ENCODE measurements at places on chromosomes 5 and 9.

DNA sequence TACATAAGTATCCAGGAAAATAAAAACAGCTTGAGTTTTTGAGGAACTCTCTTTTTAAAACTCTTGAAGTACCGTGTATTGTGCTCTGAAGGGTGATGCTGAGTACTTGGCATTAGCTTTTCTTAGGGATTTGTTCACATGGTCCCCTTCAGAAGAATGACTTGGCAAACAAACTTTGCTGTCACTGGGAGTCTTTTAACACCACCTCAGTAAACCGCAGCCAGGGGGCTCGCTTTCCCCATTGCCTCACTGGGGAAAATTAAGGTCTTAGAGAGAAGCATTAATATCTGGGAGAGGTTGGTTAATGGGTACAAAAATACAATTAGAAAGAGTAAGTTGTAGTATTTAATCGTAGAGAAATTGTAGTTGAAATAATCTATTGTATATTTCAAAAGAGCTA, 105.9 kb upstream of the DAP start:
- DNase-seq, result no peak

GRCh38 chr5:27472871-27473270, 434.5 kb upstream of the CDH9 start:
- peak; percentile 48 for DNase-seq

- no peak for DNase-seq
Observed at GRCh38 chr9:2220036-2220435, 204.9 kb downstream of the SMARCA2 start.

- DNase-seq, result no peak
Observed at GRCh38 chr5:5421149-5421960, 1.1 kb upstream of the ICE1 start.

GRCh38 chr5:72387985-72388384, 67.8 kb downstream of the PTCD2 start:
- no peak for DNase-seq

DNA sequence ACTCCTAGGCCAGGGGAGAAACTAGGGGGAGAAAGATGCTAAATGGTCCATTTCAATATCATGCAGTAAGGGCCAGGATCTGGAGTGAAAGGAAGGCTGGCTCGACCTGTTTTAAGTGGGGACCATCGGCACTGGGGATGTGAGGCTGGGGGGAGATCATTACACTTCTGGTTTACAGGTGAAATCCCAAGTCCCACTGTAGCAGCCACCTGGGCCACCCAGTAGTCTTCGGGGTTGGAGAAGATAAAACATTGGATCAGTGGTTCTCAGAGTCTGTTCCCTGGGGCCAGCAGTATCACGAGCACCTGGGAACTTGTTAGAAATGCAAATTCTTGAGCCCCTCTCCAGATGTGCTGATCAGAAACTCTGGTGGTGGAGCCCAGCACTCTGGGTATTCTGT, 111.3 kb upstream of the ALDH1B1 start:
- DNase-seq, result no peak

- DNase-seq, result no peak
Observed at GRCh38 chr9:133155156-133155555, 8.6 kb downstream of the GBGT1 start.

DNA sequence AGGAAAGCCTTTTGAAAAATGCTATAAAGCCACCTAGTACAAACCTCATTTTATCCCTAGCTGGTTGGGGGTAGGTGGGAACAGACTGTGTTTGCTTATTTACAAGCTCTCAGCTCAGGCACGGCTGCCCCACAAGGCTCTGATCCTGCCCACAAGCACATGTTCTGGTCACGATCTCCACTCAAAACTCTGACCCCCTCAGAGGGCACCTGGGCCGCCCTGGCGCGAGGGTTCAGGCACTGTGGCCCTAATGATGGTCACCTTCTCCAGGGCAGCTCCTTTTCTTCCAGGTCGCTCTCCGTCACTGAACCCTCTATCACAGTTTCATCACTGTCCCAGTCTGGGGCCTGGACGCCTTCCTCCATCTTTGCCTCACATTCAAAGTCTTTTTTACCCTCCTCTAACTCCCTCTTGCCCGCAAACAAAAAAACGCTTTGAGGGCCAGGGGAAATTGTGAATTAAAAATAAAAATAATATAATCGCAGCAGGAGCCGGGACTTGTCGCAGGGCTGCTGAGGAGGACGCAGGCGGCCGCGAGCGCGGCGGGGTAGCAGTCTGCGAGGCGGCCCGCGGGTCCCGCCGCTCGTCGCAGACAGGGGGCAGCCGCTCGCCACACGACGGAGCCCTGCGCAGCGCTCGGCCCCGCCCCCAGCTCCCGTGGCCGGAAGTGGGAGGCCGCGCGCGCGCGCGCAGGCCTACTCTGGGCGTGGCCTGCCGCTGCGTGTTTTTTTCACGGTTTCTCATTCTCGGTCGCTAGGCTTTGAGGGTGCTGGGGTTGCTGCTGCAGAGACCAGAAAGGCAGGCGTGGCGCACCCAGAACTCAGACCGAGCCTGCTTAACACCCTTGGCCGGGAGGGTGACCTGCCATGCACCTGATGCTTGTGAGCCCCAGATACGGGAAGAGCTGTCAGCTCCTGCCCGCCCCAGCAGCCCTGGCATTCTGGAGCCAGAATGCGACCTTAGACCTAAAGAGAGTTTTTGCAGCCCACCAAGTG, at the start of gene ANKRD31:
TSS of gene ANKRD31 (minus strand) at position 557 of the 995 bp plus-strand sequence. CDS start at position 365, 192 bp downstream.
- peak; percentile 89 for DNase-seq

- DNase-seq, result no peak
Observed at GRCh38 chr9:125522328-125522725, 184.7 kb downstream of the MAPKAP1 start.

GRCh38 chr9:135961277-135961715, at the start of gene UBAC1:
TSS of gene UBAC1 (minus strand) at chr9:135961373. CDS start at chr9:135961162, 211 bp downstream.
- DNase-seq, result peak; percentile 96

DNA sequence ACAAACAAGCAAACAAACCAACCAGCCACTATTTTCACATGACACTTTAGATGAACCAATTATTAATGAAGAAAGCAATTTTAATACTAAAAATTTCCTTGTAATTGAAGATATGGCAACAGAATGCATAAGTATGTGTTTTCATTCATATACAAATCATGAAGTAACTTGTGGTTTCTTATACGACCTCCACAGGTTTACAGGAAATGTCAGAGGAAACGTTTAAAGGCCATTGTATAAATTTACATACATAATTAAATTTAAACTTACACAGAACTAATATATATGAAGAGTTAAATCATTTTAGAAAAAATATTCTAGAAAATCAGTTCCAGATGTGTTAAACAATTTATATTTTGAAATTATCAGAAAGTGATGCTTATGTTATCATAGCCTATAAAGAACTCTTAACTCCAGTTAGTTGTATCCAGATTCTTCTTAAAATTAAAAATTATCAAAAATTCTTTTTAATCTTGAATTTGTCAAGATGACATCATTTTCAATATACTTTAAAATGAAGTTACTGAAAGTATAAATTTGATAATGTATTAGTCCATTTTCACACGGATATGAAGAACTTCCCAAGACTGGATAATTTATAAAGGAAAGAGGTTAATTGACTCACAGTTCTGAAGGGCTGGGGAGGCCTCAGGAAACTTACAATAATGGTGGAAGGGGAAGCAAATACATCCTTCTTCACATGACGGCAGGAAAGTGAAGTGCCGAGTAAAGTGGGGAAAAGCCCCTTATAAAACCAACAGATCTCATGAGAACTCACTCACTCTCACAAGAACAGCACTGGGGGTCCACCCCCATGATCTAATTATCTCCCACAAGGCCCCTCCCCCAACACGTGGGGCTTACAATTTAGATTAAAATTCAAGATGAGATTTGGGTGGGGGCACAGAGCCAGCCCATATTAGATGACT, 192.0 kb downstream of the PIK3R1 start:
- DNase-seq, result no peak

GRCh38 chr5:81265101-81265500, 32.0 kb downstream of the CKMT2 start:
- DNase-seq, result no peak

GRCh38 chr5:66597183-66597757, 1.1 kb downstream of the MAST4 start:
- DNase-seq, result peak; percentile 38

- peak; percentile 20 for DNase-seq
Observed at GRCh38 chr9:108751369-108751768, 104.4 kb downstream of the ACTL7B start.

- DNase-seq, result no peak
Observed at GRCh38 chr5:76385540-76385939, 17.5 kb upstream of the IQGAP2 start.

- DNase-seq, result no peak
Observed at GRCh38 chr5:24102010-24102409, 542.8 kb downstream of the CDH10 start.

GRCh38 chr5:40226906-40227305, 452.8 kb upstream of the PTGER4 start:
- no peak for DNase-seq

DNA sequence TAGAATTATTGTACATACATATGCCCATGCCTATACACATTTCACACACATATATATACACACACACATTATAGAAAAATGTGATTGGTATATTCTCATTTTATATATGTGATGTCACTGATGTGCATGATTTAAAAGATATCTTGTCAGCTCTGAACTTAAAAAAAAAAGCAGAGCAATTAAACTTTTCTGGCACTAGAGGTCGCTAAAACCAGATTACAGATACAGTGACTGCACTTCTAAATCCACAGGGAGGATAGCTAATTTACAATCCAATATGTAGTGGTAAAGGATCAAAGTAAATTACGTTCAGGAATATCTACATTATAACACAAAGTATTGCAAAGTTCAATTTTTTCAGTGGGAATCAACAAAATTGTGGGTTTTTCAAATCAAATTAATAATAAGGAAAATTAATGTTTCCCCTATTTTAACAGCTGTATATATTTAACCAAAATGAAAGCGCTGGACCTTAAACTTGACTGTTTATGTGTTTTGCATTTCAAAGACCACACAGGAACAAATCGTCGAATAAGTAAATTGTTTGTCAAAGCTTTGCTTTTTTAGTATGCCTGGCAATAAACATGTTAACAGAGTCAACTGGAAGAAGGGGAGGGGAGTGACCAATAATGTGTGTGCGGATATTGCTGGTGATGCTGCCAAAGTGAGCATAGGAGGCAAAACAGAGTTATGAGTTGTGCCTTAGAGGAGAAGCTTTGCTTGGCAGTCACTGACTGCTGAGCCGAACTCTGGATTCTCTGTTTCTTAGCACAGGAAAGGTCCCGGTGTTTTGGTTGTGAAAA, 1201.4 kb upstream of the C9orf72 start:
- DNase-seq, result peak; percentile 55

DNA sequence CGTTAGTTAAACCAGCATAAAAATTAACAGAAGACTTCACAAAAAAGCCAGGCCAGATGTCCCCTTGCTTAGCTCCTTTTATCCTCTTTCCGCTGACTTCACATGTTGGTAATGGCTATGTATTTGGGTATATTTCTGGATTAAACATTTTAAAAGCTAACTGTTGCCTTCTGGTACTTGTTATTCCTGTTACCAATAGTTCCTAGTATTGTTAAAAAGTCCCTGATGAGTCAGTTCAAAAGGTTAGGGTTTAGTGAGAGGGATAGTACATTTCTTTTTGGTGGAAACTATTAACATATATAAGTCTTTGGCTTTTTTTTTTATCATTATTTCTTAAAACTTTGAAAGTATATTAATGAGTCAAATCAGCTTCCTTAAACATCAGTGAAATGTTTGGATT, 103.2 kb upstream of the ELL2 start:
- DNase-seq, result peak; percentile 46

DNA sequence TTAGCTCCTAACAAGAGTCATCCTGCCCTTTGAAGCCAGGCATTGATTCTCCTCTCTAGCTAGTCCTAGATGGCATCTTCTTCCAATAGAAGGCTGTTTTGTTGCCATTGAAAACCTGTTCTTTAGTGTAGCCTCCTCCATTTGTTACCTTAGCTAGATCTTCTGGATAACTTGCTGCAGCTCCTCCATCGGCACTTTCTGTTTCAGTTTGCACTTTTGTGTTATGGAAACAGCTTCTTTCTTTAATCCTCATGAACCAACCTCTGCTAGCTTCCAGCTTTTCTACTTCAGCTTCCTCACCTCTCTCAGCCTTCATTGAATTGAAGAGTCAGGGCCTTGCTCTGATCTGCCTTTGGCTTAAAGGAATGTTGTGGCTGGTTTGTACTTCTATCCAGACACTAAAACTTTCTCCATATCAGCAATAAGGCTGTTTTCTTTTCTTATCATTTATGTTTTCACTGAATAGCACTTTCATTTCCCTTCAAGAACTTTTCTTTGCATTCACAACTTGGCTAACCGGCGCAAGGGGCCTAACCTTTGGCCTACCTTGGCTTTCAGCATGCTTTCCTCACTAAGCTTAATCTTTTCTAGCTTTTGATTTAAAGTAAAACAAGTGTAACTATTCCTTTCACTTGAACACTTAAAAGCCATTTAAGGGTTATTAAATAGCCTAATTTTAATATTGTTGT, 166.5 kb upstream of the SLC12A2 start:
- no peak for DNase-seq

DNA sequence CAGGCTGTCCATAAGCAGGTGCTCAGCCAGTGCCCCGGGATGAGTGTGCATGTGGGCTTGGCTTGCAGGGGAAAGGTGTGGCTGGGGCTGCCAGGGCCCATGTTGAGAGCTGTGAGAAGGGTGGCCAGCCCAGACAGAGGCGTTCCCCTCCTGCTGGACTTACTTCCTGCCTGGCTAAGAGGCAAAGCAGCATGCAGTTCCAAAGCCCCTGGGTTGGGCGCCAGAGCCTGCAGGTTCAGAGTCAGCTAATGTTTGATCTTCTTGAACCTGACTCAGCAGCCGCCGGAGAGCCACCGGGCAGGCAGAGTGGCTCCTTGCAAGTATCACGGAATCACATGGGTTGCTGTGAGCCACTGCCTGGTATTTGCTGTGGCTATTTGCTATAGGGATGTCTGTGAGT, 168.4 kb upstream of the MAP1B start:
- DNase-seq, result peak; percentile 61

- no peak for DNase-seq
Observed at GRCh38 chr9:124716808-124717207, 54.3 kb downstream of the NR6A1 start.

GRCh38 chr5:15783734-15784133, 283.8 kb downstream of the FBXL7 start:
- DNase-seq, result no peak

DNA sequence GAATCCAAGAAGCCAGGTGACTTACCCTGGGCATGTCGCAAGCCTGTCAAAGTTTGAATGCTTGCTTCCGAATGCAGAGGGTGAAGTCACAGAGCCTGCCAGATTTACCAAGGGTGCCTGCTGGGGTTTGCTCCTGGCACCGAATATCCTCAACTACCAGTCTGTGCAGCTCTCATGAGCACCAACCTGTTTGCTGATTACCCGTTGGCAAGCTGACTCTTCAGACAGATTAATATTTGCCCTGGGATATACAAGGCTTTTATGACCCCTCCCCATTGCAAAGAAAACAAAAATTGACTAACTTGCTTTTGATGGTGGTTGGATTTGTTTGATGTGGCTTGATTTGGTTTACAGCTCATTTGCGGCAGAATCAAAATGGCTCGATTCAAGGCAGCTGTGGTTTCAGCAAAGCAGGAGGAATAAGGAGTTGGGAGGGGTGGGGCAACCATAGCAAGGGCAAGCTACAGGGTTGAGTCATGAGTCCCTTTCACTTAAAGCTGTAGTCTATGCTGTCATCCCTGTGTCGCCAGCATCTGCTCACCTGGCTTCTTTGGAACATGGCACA, 82.3 kb upstream of the AGXT2 start:
- no peak for DNase-seq

GRCh38 chr5:174735498-174736330, 11.3 kb downstream of the MSX2 start:
- DNase-seq, result peak; percentile 61

Data from umbilical cord (tissue), 2 donors.